AG10803 (cell line): ENCODE measurements at places on chromosomes 7 and 10.

- DNase-seq = peak; percentile 95
Measured at GRCh38 chr7:537911-538634, 18.4 kb upstream of the PDGFA start.

GRCh38 chr10:44395396-44395795 is 10.5 kb upstream of the CXCL12 start:
- DNase-seq = no peak

- DNase-seq = peak; percentile 52
Measured at GRCh38 chr10:52213321-52213752, 100.7 kb upstream of the DKK1 start.

GRCh38 chr7:115087437-115087836 is 165.5 kb downstream of the MDFIC start:
- DNase-seq = peak; percentile 80

- DNase-seq = no peak
Measured at GRCh38 chr10:6702030-6702429, 122.0 kb upstream of the PRKCQ start.

GRCh38 chr10:88810196-88810961 is 7.8 kb downstream of the LIPM start:
- peak; percentile 70 for DNase-seq

DNA sequence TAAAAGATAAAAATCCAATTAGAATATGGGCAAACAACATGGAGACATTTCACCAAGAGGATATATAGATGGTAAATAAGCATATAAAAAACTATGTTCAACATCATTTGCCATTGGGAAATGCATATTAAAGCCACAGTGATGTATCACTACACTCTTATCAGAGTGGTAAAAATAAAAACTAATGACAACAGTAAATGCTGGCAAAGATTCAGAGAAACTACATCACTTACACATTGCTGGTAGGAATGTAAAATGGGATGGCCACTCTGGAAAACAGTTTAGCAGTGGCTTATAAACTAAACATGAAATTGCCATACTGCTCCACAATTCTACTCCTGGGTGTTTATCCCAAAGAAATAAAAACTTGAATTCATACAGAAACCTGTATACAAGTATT is 59.2 kb downstream of the CROT start:
- DNase-seq = no peak

- DNase-seq = peak; percentile 66
Measured at GRCh38 chr10:119209035-119209735, 1.8 kb downstream of the GRK5 start.

- no peak for DNase-seq
Measured at GRCh38 chr10:1530871-1531517, 206.3 kb downstream of the ADARB2 start.

GRCh38 chr7:78677391-78677790 is 776.1 kb downstream of the MAGI2 start:
- peak; percentile 4 for DNase-seq

DNA sequence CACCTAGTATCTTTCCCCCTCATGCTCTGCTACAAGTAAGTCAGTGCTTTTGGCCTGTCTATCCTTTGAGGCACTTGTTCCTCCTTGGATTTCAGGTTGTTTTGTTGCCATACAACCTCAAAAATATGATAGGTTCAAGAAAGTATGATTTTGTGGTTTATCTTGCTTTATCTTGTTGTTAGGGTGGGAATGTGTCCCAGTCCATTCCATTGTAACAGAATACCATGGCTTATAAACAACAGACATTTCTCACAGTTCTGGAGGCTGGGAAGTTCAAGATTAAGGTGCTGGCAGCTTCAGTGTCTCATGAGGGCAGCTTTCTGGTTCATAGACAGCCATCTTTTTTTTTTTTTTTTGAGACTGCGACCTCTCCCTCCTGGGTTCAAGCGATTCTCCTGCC is 72.1 kb downstream of the TMEM270 start:
- peak; percentile 51 for DNase-seq

DNA sequence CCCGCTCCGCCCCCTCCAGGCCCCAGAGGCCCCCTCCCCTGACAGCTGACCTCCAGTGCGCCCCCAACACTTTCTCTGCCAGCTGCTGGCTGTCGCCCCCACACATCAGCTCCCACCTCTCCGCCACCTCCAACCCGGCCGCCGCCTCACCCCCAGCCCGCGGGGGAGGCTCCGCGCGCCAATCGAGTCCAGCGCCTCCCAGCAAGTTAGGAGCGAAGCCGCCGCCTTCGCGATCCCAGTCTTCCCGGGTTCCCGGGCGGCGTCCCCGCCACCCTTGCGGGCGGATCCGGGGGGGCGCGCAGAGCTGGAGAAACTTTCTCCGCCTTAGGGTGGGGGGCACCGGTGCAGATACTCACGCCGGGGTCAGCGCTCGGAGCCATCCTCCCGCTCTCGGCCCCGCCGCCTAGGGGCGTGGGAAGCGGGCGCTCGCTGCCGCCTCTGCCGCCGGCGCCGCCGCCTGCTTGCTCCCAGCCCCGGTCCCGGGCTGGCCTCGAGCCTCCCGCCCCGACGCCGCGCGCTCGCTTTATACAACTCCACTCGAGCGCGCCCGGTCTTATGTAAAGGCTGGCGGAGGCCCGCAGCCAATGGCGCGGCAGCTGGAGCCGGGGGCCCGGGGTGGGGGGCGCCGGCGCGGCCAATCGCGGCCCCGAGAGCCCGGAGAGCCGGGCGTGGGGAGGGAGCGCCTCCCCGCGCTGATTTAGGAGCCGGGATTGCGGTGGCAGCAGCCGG is at the start of gene CRTAC1:
CRTAC1 (minus strand) TSS at position 529 of the 729 bp plus-strand sequence; CDS start at position 380, 149 bp downstream.
- DNase-seq = peak; percentile 9

GRCh38 chr7:134813663-134814396 is 34.4 kb downstream of the CALD1 start:
- DNase-seq = peak; percentile 41

- no peak for DNase-seq
Measured at GRCh38 chr10:62818426-62819011, 2.4 kb upstream of the EGR2 start.

DNA sequence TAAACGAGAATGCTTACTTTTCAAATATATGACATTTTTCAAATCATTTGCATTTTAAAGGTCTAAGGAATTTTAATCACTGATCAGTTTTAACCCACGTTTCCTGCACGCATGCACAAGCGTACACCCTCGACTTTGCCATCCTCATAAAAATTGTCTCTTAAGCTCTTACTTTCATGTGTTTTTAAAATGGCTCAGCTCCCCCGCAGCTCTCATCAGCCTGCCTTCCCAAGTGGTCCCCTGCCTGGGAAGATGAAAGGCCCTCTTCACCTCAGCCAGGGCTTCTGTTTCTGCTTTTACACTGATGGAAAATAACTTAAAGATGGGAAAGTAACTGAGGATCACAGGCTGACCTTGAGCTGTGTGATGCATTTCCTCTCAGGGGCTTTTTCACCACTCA is 131.6 kb upstream of the LSM8 start:
- DNase-seq = no peak

GRCh38 chr7:11638011-11638774 is 193.8 kb downstream of the THSD7A start:
- no peak for DNase-seq

- DNase-seq = no peak
Measured at GRCh38 chr10:128375171-128375570, 248.9 kb upstream of the MKI67 start.

GRCh38 chr10:126054191-126054590 is 157.8 kb downstream of the FANK1 start:
- DNase-seq = no peak

DNA sequence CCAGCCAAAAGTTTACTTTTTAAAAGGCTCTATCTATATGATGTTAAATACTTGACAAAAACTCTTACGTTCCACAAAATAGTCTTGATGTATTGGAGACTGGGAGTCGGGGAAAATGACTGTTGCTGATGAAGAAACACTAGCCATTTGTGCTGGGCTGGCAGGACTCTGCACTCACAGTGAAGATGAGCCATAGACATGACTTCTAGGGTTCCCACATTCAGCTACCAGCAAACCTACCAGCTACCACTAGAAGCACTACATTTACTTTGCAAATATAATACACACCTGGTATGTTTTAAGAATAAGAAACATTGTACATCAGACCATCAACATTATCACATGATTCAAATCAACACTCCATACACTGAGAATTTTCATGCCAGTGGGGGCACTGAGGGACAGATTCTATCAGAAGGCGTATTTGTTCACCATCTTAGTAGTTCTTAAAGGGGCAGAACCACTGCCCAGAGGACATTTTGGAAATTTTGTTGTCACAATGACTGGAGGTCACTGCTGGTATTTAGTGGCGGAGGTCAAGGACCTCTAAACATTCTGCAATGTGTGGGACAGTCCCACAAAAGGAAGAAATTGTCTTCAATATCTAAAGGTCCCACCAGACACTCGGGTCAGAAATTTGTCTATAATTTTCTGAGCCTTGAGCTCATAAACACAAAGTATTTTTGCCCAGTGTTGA is 52.3 kb downstream of the PARD3 start:
- DNase-seq = no peak

DNA sequence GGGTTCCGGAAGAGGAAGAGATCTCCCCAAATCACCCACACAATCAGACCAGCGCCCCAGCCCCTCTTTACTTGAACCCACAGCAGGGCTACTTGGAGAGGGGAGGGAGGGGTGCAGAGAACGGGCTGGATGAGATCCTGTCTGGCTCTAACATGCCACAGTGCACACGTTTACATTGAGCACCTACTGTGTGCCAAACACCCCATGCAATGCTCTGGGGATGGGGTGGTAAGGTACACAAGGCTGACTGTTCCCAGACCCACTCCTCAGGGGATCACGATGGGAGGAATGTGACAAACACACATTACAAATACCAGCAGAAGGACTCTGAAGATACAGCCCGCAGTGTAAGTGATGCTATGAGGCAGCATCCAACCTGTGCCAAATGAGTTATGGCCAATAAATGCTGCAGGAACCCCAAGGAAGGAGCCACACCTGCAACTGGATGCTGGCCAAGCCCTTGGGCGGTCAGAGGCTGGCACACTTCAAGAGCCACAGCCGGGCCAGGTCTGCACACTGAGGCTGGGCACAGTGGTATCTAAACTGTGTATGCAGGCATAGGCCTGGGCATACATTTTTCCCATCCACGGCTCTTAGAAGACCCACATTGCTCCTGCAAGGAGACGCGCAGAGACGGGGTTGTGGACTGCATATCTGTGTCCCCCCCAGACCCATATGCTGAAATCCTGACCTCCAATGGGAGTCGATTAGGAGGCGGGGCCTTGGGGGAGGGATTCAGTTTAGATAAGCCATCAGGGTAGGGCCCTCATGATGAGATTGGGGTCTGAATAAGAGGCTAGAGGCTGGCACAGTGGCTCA is 6.4 kb downstream of the SPOCK2 start:
- DNase-seq = no peak

DNA sequence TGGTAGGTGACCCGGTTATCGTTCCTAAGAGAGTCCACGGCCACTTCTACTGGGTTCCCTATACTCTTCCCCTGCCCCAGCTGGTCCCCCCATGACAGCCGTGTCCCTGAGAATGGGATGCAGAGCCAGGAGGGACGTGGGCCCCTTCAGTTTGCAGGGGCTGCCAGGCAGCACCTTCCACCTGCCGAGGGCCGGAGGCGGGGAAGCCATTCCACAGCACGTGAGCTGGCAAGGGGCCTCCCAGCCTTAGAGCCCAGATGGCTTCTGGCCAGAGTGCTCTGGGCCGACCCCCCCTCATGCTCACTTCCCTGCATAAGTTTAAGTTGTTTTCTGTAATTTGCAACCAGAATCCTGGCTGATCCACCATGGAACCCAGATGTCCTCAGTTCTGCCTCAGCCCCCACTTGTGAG is 39.0 kb downstream of the DIP2C start:
- no peak for DNase-seq

GRCh38 chr7:706721-707120 is 19.8 kb upstream of the DNAAF5 start:
- no peak for DNase-seq

GRCh38 chr10:22271786-22272185 is 44.4 kb upstream of the COMMD3 start:
- DNase-seq = no peak

GRCh38 chr7:111827863-111828504 is 265.7 kb upstream of the IMMP2L start:
- peak; percentile 44 for DNase-seq
